ENCODE measurements at places on chromosomes 2 and 18.

DNA sequence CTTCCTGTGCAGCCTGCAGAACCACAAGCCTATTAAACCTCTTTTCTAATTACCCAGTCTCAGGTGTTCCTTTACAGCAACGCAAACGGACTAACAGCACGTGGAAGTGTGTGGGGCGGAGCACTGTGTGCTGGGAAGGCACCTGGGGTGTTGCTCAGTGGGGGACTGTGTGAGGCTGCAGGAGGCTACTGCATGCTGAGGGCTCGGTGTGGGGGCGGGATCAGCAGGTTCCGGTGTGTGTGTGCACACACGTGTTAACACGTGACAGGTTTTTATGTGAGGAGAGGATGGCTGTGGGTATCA is 58.9 kb downstream of the ANKMY1 start:
- DNase-seq, result no peak

GRCh38 chr18:56919190-56919589 is 227.7 kb upstream of the BOD1L2 start:
- no peak for DNase-seq

GRCh38 chr2:38610851-38611801 is 8.4 kb upstream of the HNRNPLL start:
- no peak for DNase-seq

- DNase-seq, result no peak
Measured at GRCh38 chr2:207839575-207839974, 69.9 kb upstream of the FZD5 start.

DNA sequence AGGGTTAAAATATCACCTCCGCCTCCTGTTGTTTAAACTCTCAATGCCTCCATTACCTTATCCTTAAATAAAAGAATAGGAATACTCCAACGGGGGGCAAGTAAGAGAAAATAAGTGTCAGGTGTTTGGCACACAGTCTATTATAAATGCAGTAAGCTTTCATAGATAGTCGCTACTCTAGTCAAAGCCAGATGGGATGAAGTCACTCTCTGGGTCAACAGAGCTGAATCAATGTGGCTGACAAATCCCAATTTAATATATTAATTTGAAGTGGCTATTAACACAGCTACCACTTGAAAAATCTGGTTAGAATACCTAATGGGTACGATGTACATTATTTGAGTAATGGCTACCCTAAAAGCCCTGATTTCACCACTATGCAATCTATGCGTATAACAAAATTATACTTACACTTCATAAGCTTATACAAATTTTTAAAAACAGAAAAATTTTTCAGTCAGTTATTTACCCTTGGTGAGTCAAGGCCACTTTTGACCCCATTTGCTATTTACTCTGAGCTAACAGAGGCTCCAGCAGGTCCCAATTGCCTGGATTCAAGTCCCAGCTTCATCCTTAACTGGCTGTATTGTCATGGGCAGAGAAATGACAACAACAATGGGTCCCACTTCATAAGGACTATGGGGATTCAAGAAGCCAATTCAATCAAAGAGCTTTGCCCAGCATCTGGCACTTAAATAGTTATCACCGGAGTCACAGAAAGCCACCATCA is 167.5 kb upstream of the PID1 start:
- no peak for DNase-seq

- no peak for DNase-seq
Measured at GRCh38 chr2:79393806-79394484, 118.9 kb upstream of the CTNNA2 start.

- DNase-seq, result no peak
Measured at GRCh38 chr2:133097666-133098065, 427.7 kb upstream of the LYPD1 start.

DNA sequence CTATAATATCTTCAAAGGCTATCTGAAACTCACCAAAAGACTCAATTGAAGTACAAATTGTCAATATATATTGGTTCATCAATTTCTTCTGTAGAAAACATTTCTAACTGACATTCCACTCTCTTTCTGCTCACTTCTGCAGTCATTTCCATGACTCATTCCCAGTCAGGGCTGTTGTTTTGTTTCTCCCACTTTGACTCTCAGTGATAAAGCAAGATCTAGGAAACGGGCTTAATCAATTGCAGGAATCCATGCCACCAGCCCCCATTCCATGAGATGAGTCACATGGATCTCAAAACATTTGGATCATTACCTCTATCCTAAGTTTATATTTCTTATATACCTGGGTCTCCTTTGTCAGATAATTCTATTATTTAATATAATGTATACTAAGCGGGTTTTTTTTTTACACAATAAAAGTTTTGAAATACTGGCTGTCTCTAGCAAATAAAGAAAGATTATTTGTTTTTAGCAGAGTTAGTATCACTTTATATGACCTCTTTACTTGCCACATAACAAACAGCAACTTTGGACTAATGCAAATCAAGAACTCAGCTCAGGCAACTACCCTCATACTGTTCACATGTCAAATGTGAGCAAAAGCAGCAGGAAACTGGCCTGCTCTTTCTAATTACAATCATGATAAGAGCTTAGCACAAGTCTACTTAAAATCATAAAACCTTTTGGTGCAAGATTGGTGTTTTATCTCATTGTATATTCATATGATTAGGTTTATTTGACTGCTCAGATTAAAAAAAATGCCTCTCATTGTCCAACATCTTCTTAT is 251.1 kb upstream of the PIK3C3 start:
- no peak for DNase-seq

DNA sequence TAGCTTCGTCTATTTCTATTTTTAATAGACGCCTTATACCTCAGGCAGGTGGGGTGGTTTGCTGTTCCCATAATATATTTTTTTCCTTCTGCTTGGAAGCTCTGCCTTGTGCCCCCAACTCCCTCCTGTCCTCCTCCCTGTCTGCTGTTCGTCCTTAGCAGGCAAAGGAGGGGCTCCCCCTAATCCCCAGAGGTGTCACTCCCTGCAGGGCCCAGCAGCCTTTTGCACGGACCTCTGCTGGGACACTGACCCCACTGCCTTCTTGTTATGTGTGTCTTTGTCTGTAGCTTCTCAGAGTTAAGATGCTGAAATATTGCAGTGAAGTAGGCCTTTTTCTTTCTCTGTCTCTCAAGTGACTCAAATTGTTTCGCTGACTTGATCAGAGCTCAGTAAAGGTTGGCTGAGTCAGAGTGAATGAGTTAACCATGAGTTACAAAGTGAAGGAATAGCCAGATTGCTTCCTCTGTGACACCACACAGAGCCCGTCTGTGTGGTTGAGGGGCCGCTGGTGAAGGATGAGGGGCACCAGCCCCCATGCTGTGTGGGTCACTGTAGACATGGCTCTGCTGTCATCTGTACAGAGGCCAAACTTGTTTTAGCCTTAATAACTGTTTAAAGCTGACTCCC is 47.7 kb downstream of the PRKCE start:
- no peak for DNase-seq

GRCh38 chr2:95032868-95033603 is 7.5 kb downstream of the MAL start:
- no peak for DNase-seq

- DNase-seq, result no peak
Measured at GRCh38 chr18:48333563-48333962, 75.6 kb downstream of the ZBTB7C start.

- DNase-seq, result no peak
Measured at GRCh38 chr18:25113566-25113965, 238.4 kb downstream of the ZNF521 start.

All from NCI-H2081 treated with DMSO at 0.1 percent for 48 hours (cell line).